CD4-positive, alpha-beta T cell treated with Interleukin-12 subunit alpha and Interleukin-12 subunit beta, for 1 hour (primary cell): ENCODE measurements at places on chromosomes 6 and 20.

DNA sequence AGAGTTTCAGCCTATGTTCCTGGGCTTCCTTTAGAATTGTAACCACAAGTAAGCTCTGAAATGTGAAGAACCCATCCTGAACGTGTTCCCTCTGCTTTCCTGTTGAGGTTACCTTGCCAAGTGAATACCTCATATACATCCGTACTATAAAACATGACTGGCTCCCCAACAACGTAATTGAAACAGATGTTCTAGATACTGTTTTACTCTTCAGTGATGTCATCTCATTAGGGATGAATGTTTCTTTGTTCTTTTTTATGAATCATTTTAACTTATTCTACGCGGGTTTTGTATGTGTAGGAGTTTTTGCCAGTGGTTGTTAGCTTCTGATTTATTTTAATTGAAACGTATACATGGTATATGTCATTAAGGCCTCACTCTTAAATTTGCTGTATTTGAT lies 166.8 kb downstream of the SAMD5 start:
- no peak for DNase-seq

- DNase-seq: no peak
Observed at GRCh38 chr6:103893141-103893581, 966.6 kb downstream of the HACE1 start.

DNA sequence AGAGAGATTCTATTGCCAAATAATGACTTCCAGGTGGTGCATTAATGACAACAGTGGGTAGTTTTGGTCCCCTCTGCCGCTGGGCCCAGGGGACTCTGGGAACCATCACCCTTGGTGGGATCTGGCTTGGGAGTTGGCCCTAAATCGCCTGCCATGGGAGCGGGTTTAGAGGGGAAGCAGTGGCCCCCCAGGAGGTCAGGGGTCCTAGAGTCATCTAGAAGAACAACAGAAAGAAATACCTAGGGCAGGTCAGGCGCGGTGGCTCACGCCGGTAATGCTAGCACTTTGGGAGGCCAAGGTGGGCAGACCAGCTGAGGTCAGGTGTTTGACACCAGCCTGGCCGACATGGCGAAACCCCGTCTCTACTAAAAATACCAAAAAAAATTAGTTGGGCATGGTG lies 17.8 kb upstream of the ARFGEF2 start:
- DNase-seq: no peak

DNA sequence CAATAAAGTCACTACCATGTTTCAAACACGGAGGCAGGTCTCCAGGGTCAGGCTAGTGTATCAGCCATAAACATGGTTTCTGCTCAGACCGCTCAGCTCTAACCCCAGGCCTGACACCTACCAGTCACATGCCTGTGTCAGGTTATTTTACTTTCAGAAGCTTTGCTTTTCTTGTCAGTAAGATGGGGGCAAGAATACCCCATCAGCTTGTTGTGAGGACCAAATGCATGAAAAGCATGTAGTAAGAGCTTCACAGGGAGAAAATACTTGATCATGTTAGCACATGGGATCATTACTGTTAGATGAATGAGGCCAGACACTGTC lies 65.2 kb upstream of the PIM1 start:
- DNase-seq: no peak

GRCh38 chr6:40674170-40674569 lies 87.0 kb upstream of the LRFN2 start:
- DNase-seq: no peak

GRCh38 chr20:546353-546752 lies 2.8 kb upstream of the CSNK2A1 start:
- no peak for DNase-seq

- no peak for DNase-seq
Observed at GRCh38 chr20:884983-885952, 30.9 kb downstream of the ANGPT4 start.

GRCh38 chr6:84618836-84619235 lies 145.6 kb downstream of the TBX18 start:
- no peak for DNase-seq

DNA sequence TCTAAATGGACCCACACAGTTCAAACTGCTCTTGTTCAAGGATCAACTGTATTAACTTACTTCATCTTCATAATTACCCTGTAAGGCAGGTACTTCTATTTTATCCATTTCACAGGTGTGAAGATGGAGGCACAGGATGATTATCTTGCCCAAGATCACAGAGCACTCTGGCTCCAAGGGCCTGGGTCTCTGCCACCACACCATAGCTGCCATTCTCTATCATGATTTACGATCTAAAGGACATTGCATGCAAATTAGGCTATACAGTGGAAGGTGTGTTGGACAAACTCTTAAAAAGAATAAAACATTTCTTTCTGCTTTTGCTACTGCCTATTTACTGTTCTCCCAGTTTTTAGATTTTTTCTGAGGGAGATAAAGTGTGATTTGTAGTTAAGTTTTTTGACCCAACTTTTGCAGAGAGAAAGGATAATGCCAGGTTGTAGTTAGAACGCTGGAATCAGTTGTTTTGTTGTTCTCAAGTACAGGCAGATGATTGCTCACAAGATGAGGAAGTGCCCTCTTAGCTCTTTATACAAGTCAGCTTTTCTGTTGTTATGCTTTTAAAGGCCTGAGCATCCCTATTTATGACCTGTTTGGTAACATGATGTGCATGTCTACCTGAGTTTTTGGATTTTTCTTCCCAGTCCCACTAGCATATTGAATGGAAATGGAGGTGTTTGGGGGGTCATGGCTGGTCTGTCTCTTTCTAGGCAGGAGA lies 247.9 kb downstream of the ZFAND3 start:
- DNase-seq: no peak

GRCh38 chr6:149431905-149432775 lies 32.1 kb downstream of the SUMO4 start:
- DNase-seq: peak; percentile 88

GRCh38 chr20:32226391-32226790 lies 18.7 kb downstream of the POFUT1 start:
- DNase-seq: no peak

DNA sequence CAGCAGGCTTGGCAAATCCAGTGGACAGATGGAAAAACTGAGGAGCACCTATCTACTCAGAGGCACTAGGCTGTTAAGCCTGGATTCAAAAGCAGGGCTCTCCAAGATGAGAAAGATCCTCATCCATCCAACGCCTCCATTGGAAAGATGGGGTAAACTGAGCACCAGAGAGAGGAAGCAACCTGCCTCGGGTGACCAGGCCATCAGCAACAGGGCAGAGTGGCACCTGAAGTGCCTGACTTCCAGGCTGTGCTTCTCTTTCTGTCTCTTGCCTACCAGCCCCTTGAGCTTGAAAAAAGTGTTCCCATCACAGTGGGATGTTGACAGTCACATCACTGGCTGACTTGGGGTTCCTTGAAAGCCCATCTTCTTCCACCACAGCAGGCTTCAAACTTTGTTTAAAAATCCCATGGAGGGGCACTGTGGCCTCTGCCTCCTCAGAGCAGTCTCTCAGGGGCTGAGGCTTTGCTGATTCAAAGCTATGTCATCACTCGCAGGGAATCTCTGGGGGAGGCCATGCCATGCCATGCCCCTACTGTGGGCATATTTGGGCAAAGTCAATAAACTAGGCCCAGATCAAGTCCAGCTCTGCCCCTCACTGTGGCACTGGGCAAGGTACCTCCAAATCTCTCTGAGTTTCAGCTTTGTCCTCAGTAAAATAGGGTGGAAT lies 44.8 kb upstream of the TGM2 start:
- no peak for DNase-seq

GRCh38 chr6:12336121-12336971 lies 46.2 kb downstream of the EDN1 start:
- DNase-seq: no peak

DNA sequence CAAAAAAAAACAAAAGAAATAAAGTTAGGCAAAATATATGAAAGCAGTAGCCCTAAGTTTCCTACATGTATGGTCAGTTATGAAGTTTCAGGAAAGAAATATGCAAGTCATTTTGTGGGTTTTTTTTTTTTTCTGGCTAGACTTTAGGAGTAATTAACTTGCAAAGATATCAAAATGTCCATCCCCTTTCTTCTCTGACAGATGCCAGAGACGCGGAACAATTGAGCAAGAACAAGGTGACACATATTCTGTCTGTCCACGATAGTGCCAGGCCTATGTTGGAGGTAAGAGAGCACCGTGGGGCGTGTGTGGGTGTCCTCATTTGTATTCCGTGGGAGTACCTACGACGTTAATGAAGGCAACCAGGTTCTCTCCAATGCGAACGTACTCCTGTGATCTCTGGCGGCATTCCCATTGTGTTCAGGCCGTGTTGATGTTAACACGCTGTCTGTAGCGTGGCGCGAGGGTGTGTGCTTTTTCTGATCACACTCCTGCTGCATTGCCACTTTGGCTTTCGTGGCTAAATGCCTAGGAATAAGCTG lies 19.5 kb downstream of the DUSP22 start:
- no peak for DNase-seq

GRCh38 chr20:59135093-59135492 lies 28.5 kb upstream of the ZNF831 start:
- no peak for DNase-seq

GRCh38 chr20:34179637-34180360 lies 61.4 kb upstream of the ASIP start:
- DNase-seq: no peak

DNA sequence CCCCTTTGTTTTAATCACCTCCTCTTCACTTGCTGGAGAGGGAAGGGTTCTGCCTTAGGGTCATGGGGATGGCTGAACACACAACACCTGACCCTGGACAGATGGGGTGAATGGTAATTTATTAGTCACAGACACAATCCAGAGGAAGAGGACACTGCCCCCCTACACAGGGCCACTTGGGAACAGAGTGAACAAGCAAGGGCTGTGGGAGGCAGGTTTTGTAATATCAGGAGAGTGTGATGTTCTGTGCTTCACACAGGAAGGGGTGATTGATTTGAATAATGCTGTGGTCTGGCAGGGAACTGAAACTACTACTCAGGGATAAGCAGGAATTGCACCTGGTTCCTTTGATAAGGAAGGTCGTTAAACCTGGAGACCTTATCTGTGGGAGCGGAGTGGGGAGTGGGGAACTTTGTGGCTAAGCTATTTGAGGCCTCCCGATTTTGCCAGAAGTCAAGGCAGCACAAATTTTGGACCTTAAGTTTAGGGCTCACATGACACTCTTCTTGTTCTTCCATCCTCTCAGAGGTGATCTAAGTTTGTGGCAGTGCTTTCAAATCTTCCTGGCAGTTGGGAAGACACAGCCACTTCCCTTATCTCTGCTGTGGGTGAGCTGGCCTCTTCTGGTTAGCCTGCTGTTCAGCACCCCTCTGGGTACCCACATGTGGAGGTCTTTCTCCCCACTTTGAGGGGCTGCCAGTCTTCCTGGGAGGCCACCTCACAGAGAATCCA lies 77.8 kb downstream of the CD164 start:
- DNase-seq: no peak

- no peak for DNase-seq
Observed at GRCh38 chr20:62118113-62119043, 3.9 kb upstream of the LSM14B start.

DNA sequence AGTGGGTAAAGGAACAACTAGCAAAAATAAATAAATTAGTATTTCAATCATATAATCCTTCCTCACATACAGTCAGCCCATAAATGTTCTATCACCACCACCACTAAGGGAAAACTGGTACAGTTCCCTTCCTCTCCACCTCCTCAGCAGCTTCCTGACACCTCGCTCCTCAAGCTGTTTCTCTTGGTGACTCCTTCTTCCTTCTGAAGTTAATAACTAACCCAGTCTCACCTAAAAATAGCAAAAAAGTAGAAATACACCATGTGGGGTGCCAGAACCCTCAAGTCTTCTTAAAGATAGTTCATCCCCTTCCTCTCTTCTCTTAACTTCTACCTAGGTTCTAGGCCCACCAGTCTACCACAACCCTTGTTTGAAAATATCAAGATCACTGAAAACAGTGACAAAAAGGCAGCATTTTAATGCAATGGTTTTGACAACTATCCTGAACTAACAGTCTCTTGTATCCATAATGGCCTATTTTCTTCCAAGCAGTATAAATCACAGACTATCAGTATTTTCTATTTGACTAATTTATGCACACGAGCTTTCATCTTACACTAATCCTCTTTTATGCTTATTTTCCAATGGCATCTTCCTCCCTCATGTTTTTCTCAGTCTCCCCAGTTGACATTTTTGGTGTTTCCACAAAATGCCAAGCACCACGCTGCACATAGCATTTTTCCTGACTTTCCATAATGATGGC lies 85.5 kb downstream of the KHDC1L start:
- no peak for DNase-seq

GRCh38 chr20:52209154-52209571 lies 17.6 kb upstream of the ZFP64 start:
- no peak for DNase-seq

GRCh38 chr20:44552950-44553908 lies 29.1 kb upstream of the PKIG start:
- DNase-seq: no peak

- DNase-seq: no peak
Observed at GRCh38 chr6:118207947-118208346, 300.9 kb downstream of the SLC35F1 start.

GRCh38 chr6:33659986-33660385 lies 38.9 kb downstream of the ITPR3 start:
- no peak for DNase-seq

GRCh38 chr20:20530428-20531151 lies 162.7 kb downstream of the INSM1 start:
- no peak for DNase-seq

- DNase-seq: no peak
Observed at GRCh38 chr20:46202766-46203509, 84.8 kb downstream of the CD40 start.

- no peak for DNase-seq
Observed at GRCh38 chr20:11352041-11352440, 565.7 kb upstream of the BTBD3 start.

DNA sequence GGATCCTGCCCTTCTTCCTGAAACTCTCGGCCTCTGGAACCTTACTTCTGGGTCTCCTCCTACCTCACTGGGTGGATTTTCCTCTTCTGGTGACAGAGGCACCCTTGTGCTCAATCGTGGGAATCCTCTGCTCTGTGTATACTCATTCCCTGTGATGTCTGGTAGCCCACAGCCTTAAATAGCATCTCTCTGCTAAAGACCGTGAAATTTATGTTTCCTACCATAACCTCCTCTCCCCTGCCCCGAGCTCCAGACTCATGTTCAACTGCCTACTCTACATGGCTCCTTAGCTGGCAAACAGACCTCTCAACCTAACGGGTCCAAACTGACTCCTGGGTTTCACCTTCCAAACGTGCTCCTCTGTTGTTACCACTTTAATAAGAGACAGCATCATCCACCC lies 9.9 kb downstream of the MMP9 start:
- DNase-seq: no peak

- no peak for DNase-seq
Observed at GRCh38 chr6:736657-737446, 43.9 kb upstream of the EXOC2 start.

GRCh38 chr6:14642842-14643241 lies 525.3 kb downstream of the CD83 start:
- DNase-seq: no peak

DNA sequence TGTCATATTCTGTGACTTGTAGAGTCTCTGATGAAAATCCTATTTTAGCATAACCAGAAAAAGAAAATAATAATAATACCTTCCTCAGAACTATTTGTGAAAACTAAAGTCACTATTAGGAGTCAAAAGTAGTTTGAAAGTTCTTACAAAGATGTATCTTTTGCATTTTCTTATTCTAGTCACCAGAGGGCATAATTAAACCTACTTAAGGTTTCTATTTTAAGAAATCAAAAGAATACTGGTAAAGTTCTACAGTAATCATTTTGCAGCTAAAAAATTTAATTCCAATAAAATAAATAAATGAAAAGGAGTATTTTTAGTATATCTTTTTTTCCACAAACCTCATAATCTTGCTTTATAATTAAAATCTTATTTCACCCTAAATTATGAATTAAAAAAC lies 28.0 kb upstream of the MCM9 start:
- DNase-seq: peak; percentile 14
